CD4-positive, alpha-beta T cell treated with Interleukin-15 for 1 hour (primary cell): ENCODE measurements at places on chromosomes 3 and 15.

DNA sequence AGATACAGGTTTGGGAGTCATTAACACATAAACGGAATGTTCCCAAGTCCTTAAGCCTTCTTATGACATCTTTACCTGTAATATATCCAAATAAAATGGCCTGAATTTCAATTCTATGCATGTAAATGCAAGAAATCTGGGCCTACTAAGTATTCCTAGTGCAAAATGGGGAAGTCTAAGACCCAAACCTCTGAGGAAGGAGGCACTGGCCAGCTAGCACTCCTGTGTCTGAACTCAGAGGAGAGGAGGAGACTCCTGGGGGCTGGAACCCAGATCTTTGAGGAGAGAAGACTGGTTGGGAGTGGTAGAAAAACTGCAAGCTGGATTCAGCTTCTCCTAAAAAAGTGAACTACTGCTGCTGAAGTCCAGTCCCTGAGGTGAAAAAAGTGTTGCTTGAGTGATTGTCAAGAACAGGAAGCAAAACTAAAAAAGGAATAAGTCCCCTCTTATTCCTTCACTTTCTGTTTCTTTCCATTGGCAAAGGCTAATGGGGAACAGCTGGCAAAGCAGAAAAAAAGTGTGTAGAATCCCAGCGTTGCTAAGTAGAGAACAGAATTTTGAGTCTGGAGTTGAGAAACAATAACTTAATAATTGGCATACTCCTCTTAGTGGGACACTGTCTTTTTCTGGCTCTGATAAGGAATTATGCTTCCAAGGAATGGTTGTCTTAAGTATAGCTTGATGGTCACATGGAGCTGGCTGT, 54.8 kb upstream of the ATP2C1 start:
- DNase-seq: no peak

- DNase-seq: peak; percentile 47
These were observed 79.4 kb downstream of the SMAD3 start for GRCh38 chr15:67144609-67145311.

DNA sequence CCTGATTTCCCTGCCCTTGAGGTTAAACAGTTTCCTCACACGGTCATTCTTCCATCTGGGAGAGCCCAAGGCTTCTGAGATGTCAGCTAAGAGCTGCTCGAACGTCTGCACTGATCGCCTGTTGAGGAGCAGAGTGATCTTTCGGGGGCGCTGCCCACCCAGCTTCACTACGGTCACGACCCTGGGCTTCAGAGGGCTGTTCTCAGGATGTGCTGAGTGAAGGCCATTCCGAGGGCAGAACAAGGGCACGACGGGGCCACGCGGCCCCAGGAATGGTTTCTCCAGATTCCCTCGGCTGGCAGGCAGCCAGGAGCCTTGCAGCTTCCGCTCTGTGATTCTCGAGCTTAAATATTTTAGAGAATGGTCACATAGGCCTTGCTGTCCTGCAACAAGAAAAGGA, 25.7 kb downstream of the DCLK3 start:
- DNase-seq: no peak

DNA sequence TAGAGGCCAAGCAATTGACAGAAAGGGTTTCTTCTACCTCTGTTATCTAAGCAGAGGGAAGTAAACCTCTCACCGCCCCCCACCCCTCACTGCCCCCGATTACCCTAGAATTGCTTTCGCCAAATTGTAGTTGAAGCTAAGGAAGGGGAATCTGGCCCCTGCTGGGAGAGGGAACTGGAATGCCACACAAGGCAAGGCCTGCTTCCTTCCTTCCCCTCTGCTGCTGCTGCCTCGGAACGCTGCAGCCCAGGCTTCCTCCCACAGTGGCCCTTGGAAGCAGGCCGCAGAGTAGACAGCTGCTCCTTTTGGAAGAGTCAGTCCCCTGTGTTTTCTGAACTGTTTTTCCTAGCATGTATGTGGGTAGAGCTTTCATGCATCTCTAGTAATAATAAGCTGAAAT, 21.6 kb downstream of the RLBP1 start:
- no peak for DNase-seq

DNA sequence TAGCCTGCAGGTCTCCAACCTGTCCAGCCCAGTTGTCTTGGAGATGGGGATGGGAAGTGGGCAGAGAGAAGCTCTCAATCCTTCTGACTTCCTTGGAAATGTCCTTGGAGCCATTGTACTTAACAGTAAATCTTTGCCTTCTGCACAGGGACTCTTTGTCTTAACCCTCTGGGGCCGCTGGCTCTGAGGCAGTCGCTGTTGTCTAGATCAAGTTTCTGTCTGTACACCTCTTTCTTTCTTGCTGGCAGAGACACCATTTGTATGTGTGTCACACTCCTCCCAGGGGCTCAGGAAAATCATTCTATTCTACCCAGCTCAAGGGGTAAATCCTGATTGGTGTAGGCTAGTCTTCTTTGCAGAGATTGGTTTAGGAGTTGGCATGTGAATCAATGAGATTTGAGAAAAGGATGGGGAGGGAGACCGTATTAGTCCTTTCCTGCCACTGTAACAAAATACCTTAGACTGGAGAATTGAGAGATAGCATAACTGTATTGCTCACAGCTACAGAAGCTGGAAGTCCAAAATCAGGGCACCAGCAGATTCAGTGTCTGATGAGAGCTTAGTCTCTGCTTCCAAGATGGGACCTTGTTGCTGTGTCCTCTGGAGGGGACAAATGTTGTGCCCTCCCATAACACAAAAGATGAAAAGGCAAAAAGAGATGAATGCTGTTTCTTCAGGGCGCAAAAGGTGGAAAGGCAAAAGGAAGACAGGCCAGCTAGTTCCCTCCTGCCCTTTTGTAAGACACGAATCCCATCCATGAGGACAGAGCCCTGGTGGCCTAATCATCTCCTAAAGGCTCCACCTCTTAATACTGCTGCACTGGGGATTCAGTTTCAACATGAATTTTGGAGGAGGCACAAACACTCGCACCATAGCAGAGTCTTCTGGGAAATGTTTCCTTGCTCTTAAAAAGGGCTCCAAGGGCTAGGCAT, 66.3 kb downstream of the PPCDC start:
- no peak for DNase-seq

DNA sequence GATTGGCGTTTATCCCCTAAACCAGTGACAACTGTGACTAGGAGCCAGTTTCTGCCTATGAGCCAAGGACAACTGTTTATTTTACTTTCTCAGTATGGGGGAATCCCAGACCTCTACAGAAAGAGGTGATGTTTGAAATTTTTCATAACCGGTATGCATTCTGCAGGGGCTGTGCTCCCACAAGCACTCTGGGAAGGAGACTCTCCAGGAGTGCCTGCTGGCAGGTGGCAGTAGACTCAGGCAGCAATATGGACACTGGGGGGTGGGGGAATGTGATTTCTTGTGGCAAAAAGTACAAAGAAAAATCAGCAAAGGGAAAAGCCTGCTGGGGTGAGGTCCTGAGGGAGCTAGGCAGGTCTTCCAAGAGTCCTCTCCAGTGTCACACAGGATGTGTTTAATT, 5.9 kb downstream of the TGM4 start:
- DNase-seq: no peak

DNA sequence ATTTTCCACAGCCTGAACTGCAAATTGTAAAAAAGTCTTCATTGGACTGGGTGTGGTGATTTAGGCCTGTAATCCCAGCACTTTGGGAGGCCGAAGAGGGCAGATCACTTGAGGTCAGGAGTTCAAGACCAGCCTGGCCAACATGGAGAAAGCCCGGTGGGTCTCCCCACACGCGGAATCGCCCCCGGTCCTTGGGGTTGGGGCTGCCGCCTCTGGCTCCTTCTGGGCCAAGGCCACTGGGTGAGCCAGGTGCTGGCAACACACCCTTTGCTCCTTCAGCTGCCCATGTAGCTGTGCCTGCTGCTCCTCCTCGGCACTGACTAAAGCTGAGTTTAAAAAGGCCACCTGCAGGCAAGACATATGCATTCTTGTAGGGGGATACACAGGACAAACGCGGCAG, 9.4 kb upstream of the VPS33B start:
- DNase-seq: no peak

GRCh38 chr3:27568393-27568792, 84.2 kb upstream of the SLC4A7 start:
- no peak for DNase-seq

DNA sequence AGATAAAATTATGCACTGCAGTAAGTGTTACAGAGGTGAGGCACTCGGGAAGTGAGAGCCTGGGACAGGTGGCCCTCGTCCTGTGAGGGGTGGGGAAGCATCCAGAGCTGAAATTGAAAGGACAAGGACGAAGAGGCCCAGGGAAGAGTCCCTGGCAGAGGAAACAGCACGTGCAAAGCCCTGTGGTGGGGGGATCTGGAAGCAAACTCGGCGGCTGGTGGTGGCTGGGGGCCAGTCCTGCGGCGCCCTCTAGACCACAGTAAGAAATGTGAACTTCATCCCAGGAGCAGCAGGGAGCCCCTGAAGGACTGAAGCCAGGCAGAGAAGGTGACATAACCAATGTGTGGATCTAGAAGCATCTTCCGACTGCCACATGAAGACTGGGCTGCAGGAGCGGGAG, 42.8 kb downstream of the GRIP2 start:
- DNase-seq: no peak

DNA sequence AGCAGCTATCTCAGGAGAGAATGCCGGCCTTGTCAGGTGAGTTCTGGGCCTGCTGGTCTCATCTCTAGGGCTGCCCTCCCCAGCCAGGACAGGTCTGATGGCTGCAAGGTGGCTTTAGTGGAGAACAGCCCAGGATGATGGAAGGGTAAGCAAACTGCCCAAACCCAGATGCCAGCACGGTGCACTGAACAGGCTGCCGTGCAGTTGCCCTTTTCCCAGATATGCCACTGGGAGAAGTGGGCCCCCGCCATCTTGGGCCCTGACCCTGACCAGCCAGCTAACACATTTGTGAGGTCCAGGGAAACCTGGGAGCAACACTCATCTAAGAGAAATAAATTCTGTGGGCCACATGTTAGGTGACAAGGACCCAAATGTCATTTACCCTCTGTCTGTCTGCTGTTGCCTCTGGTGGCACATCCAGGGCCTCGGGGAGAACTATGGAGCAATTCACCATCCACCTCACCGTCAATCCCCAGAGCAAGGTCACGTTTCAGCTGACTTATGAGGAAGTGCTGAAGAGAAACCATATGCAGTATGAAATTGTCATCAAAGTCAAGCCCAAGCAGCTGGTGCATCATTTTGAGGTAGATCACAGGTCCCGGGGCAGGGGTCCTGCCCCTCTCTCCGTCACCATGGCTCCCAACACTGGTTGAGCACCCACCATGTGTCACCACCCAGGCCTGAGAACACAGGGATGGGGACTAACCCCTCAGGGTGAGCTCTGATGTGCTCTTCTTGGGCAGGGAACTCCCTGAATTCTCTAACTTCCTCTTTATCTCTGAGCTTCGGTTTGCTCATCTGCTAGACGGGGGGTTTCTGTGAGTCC, 1.8 kb downstream of the ITIH1 start:
- peak; percentile 71 for DNase-seq

DNA sequence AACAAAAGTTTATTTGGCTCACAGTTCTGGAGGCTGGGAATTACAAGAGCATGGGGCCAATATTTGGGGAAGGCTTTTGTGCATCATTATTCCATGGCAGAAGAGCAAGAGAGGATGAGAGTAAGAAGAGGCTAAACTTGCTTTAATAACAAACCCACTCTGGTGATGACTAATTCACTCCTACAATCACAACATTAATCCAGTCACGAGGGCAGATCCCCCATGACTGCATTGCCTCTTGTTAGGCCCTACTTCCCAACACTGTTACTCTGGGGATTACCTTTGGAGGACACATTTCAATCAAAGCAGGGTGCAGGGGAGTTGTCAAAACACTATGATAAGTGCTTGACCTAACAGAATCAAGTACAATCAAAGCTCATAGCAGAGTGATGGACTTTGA, 181.7 kb downstream of the BBX start:
- DNase-seq: no peak

- no peak for DNase-seq
These were observed 51.5 kb downstream of the CMTM6 start for GRCh38 chr3:32450992-32451659.

DNA sequence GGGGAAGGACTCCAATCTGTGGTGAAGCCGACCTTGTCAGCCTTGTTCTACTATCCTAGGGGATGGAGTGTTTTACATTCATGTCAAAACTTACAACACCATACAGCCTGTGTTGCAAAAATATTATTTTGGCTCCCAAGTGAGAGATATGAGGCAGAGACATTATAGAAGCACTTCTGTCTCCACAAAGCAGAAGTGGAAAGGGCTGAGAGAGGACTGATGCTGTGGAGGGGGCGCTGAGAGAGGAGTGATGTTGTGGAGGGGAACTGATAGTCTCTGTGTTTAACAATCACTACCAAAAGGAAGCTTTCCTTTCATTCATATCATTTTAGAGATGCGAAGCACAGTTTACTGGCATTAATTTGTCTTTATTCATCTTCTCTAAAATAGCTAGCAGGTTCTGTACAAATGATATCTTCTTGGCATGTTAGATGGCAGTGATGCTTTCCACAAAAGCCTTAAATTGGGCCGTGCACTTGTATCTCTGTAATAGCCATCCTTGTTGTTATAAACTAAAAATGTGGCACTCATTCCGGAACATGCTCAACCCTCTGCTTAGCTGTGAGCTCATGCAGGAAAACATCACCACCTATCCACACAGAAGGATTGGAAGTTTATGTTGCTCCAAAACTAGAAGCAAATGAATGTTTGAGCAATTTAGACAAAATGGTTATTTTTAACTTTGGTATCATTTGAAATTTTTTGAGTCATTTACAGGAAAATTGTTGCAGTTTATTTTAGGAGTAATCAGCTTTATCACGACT, 134.6 kb upstream of the TP63 start:
- no peak for DNase-seq

GRCh38 chr3:57128826-57129667, 36.1 kb downstream of the IL17RD start:
- no peak for DNase-seq

DNA sequence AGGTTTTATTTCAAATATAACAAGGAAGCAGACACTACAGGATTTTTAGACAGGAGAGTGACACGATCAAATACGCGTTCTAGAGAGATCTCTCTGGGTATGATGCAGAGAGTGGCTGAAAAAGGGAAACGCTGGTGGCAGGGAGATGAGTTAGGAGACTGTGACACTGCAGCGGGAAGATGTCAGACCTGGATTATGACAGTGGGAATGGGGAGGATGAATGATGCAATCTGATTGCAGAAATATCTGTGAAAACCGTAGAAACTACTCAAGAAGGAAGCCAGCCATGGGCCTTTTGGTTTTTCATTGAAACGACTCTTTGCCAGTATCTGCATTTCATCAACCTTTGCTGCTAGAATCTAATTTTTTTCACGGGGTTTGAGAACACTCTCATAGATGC, 157.9 kb downstream of the FAM43A start:
- DNase-seq: no peak

- no peak for DNase-seq
These were observed 18.0 kb upstream of the SLTM start for GRCh38 chr15:58951388-58952007.
